AG08395 (cell line): ENCODE measurements at places on chromosomes 3 and 15.

DNA sequence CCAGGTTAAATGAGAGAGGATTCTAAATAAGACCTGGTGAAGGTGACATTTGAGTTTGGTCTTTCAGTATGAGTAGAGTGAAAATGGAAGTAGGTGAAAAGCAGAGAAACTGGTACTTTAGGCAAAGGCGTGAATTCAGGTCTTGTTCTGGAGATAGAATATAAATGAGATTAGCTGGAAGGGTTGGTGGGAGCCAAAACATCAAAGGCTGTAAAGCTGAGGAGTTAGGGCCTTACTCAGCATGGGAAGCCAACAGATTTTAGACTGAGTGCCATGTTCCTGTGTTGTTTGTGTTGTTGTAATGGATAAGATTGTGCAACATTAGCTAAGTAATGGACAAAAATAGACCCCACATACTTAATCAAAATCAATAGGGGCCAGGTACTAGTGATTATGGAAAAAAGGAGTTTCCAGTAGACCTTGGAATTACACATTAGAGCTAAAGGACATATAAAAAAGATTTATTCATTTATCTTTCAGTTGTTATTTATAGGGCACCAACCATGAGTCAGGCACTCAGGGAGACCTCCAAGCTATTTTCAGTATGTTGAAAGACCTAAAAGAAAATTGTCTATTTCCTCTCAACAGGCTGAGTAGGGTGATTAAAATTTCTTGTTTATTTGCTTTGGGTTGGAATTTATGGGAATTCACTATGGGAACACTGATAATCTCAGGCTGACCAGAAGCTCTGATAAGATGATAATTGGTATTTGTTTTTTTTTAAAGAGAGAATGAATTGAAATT is 20.8 kb downstream of the ARL14 start:
- DNase-seq = peak; percentile 52

GRCh38 chr15:36688310-36689011 is 109.0 kb downstream of the CDIN1 start:
- peak; percentile 47 for DNase-seq

GRCh38 chr15:80118956-80119355 is 33.8 kb upstream of the FAH start:
- DNase-seq = no peak

DNA sequence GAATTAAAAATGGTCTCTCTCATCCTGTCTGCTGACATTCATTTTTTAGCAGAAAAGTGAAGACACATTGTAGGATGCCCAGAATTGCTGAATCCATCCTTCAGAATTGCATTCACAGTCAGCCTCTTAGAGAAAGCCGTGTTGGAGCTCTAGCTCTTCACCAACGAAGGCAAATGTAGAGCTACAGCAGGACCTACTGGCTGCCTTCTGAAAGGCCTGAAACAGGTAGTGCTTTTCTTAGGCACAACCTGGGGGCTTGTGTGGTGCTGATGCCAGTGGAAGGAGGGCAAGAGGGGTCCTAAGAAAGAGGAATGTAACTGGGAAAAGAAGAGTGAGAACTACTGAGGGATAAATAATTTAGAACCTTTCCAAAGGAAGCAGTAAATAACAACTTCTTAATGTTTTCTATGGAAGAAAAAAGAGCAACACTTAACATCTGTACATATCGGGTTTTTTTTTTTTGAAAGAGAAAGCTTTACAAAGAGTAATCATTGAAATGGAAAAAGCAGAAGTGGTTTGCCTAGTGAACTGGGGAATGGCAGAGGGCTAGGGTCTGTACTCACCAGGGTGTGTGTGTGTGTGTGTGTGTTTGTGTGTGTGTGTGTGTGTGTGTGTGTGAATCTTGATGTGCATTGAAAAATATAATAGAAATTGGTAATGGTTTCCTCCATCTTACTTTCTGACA is 297.8 kb downstream of the SATB1 start:
- no peak for DNase-seq

DNA sequence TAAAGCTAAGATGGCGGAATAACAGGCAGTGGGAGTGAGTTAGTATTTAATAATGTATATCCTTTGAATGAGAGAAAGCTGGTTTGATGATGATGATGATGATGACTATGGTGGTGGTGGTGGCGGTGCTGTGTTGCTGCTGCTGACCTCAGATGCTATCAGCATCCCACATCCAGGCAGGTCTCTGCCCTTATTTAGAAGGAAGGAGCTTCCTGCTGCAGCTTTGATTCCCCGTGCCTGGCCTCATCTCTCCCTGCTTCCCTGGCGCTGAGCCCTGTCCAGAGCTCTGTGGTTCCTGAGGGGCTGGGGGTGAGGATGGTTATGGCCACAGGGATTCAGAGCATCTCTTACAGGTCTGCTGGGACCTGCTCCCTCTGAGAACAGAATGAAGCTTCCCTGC is 73.1 kb downstream of the RAB11A start:
- no peak for DNase-seq

GRCh38 chr3:186414735-186415419 is 52.8 kb upstream of the DGKG start:
- DNase-seq = peak; percentile 79

DNA sequence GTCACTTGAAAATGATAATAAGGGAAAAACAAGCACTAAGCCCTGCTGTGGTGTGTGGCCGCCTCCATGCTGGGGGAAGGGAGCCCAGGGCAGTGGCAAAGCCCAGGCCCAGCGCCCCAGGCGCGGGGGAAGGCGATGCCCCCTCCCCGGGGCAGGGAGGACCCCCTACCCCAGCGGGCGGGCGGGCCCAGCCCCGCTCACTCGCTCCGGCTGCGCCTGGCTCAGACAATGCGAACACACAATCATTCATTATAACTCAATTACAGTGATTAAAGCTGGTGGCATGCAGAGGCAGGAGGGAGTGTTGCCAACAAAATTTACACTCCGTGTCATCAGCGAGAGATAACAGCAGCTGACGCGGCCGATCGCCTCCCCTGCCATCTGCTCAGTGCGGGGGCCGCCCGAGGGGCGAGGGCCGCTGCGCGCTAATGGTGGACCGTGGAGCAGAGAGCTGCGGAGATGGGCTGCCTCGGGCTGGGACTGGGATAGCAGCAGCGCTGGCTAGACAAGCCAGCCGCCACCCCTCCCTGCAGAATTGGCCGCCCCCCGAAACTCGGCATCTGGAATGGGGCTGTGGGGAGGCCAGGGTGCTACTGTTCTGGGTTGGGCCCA is 64.1 kb downstream of the TLE3 start:
- peak; percentile 60 for DNase-seq

- no peak for DNase-seq
Measured at GRCh38 chr3:56754741-56755417, 46.9 kb downstream of the ARHGEF3 start.

GRCh38 chr3:169836078-169836941 is 23.6 kb upstream of the LRRC34 start:
- DNase-seq = no peak

DNA sequence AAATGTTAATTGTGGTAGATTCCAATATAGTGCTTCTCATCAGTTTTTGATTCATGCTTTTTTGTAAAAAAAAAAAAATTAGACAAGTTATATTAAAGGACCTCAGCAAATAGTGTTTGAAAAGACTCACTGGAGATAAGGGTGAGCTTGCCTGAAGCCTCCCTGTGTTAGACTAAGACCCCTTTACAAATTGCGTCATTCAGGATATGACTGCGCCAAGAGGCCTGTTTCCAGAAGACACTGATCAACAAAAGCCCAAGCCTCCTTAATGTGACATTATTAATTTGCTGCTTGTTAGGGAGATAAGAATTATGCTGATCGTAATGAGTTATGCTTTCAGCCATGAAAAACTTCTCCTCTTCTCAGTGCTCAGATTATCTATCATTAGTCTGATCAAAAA is 13.0 kb upstream of the DNAJC13 start:
- DNase-seq = no peak

GRCh38 chr15:69916169-69916785 is 181.4 kb downstream of the TLE3 start:
- DNase-seq = no peak

- no peak for DNase-seq
Measured at GRCh38 chr15:35181538-35181937, 96.4 kb upstream of the NANOGP8 start.

DNA sequence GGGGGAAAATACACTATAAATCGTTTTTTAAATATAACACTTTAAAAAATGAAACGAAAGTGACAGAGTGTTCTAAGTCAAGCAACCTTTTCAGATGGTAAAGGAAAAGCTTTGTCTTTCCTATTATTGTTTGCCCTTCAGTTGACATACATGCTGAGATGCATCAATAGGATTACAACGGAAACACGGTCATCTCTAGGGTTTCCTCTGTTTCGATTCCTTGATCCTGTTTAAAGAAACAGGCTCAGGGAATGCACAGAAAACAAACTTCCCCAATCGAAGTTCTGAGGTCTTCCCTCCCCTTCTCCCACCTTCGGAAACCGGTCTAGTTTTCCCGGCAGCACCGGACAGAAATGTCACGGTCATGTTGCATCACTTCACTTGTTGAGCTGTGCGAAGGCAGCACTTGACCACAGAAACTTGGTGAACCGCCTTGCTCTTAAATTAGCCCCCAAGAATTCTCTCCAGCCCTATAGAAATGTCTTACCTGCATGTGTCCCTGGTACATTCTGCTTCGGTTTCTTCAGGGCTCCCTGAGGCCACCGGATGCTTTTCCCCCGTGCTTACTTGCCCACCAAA is 556 bp downstream of the PEX5L start:
- DNase-seq = no peak

DNA sequence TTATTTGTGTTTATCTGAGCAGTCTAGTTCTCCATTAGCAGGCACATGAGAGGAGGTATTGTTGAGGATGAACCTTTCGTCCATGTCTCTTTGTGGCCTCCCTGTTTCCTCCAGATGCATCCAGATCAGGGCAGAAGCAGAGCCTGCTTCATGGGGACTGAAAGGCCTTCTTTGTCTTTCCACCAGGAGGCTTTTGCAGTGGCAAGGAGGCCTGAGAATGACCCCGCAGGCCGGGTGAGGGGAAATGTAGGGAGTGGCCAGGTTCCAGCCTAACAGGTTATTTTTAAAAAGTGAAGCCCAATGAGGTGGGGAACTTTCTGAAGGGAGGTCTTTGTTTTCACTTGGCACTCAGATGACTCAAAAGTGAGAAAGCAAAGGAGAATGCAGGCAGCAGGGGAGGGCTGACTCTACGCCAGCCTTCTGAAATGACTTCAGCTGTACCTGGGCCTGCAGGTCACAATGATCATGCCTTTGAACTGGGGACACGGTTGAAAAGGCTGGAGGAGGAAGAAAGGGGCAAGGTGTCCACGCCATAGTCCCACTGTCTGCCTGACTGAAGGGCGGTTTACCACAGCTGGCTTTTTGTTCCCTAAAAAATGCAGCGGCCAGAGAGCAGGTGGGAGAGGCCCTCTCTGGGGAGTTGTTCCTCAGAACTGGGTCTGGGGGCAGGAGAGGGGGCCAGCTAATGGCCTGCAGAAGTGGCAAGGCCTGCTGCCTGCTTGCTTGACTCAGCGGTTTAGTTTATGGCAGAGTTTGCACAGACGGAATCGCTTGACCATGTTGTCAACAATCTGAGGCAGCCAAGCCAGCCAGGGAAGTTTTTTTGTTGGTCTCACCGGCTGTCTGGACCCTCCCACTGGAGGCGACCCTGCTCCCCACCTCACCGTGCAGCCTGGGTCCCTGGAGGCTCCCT is 28.7 kb downstream of the CMTM7 start:
- DNase-seq = no peak

- DNase-seq = peak; percentile 46
Measured at GRCh38 chr15:75672646-75673425, 25.1 kb downstream of the SNX33 start.
